Left kidney (tissue), 8 donors: ENCODE measurements at places on chromosomes 2 and 18.

DNA sequence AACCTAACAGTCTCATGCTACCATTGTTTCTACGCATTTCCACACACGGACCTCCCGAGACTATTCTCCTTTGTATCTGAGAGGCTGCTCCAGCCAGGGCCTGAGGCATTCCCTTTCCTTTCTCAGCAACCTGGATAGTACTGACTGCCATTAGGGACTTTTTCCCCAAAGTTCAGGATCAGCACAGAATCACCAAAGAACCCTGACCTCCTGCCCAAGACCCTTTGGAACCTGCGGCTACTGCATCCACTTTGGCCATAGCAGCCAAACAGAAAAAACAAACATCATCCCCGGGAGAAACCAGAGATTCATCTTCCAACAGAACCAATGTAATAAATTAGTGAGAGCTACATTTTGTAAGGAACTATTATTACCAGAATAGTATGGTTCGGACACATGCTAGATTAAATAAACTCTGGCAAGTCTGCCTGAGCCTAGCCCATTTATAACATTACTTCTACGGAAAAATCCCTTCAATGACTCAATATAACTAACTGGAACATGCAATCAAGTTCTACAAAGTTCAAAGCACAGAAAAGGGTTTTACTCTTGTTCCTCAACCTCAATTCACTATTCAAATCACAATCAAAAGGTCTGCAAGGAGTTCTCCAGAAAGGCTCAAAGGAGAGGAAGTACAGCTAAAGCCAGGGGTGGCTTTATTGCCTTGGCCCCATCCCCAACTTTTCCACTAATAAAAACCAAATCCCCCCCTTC, 51.8 kb downstream of the LPIN2 start:
- no peak for DNase-seq

- no peak for DNase-seq
These were observed 89.7 kb upstream of the CNTNAP5 start for GRCh38 chr2:123935405-123935804.

GRCh38 chr2:219497495-219498279, 1.0 kb upstream of the GMPPA start:
- DNase-seq, result no peak

DNA sequence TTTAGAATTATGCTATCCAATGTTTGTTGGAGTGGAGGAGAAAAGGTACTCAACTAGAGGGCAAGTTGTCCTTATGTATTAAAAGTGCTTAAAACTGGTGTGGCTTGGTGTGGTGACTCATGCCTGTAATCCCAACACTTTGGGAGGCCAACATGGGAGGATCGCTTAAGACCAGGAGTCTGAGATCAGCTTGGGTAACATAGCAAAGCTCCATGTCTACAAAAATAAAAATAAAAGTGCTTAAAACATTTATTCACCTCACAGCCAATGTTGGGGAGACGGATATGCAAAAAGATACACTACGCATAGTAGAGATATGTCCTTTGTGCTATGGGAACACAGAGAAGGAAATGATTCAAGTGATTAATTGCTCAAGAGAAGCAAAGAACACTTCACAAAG, 19.3 kb upstream of the TNFAIP6 start:
- no peak for DNase-seq

GRCh38 chr2:45748239-45748638, 96.8 kb downstream of the PRKCE start:
- DNase-seq, result no peak

- DNase-seq, result no peak
These were observed 1023.2 kb upstream of the ZEB2 start for GRCh38 chr2:145543155-145543554.
